Central memory CD4-positive, alpha-beta T cell (primary cell): ENCODE measurements at places on chromosomes 4 and X.

GRCh38 chr4:85637778-85638177 lies 162.8 kb downstream of the ARHGAP24 start:
- DNase-seq = no peak

- DNase-seq = no peak
These were observed 109.6 kb upstream of the ACSL4 start for GRCh38 chrX:109842611-109843010.

GRCh38 chrX:130121505-130121800 lies 11.2 kb upstream of the ELF4 start:
- DNase-seq = no peak

DNA sequence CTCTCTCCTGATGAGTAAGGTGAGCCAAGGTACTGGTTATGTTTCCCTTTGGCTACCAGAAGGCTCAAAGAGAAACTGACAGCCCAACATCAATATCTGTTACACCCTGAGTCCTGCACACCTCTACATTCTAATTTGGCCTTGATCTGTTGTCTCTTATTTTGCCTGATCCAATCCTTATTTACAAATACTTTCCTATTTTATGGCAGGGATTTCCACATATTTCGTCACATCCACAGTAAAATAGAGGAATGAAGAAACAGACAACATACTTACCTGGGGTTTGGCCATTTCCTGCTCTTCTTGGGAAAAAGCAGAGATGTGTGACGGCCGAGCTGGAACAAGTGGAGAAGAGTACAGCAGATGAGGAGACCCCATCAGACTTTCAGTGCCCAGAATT lies 1.5 kb downstream of the ZNF182 start:
- DNase-seq = no peak

DNA sequence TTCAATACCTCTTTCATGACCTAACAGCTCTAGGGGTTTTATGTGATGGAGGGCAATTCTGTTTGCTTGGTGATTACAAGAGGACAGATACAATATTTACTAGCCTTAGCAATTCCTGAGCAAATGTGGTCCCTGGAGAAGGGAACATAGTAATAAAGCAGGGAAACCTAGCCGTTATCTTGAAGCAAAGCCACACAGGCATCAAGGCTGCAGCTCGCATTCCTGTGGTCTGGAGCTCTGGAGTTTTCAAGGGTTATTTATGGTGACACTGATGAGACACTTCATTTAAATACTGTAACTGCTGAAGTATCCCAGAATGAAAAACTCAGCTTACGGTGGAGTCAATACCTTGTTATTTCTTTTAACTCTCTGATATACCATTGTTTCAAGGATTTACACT lies 66.8 kb downstream of the AFF2 start:
- no peak for DNase-seq

DNA sequence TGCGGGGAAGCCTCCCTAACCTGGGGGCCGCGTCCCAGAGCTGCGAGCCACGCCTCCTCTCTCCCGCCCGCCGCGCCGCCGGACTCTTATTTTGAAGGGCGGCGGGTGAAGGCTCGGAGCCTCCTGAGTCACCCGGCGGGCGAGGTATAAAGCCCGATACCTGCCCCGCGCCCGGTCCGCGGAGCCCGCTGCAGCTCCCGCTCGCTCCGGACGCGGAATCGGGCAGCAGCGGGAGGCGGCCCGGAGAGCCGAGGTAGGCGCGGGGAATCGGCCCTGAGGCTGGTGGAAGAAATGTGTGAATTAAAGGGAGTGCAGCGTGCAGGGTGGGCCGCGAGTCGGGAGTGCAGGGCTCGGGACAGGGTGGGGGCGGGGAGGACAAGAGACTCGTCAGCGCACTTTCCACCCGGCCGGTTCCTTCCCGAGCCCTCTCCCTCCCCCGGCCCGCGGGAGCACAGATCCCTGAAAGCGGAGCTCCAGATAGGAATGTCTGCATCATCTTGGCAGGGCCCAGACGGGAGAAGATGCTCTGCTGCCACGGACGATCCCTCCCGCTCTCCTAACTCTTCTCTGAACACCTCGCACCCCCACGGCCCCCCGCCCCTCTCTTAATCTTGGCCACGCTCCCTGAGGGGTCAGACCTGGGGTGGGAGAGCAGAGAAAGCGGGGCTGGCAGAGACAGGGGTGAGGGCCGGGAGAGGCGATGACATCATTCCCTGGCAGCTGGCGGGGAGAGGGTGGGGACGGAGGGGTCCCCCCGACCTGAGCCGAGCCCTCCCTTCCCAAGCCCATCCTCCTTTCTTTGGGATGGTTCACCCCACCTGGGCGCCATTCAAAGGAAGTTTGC lies 177.9 kb downstream of the CBR4 start:
- peak; percentile 34 for DNase-seq

DNA sequence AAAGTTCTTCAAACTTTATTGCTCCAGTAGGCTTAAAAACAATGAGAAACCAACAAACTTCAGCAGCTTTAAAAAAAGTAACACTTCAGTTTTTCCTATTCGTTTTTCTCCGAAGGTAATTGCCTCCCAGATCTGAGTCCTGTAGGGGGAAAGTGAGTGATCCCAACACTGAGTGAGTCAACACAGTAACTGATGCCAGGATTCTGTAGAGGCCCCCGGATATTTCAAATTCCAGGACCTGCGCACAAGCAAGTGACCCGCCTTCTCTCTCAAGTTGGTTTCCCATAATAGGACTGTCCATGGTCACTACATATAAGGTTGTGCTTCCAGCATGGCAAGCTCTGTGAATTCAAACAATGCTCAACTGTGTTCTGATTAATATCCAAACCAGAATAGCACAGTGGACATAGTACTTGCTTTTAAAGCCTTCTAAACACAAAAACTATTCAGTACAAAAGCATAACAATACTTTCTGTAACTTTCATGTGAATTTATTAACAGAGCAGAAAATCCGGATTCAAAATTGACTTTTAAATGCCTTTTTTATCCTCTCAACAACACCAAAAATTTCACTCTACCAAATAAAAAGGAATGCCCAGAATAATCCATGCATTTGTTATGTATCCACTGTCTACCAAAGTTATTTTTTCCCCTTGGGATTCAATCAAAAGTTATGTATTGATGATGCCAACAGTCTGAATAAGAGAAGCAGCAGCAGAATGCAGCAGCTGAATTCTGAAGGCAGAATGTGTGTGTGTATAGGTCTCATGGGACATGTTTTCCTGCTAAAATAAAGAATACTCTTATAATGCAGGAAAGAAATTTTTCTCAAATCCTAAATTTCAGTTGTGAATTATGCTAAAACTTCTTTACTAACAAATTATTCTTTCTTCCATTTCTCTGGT lies at the start of gene DMD:
TSS of gene DMD (minus strand) at position 194 of the 905 bp plus-strand sequence. CDS start 237 bp downstream, outside the sequence.
- DNase-seq = no peak

GRCh38 chrX:135421932-135422809 lies at the start of gene SMIM10L2A:
SMIM10L2A (plus strand) TSS chrX:135421944; CDS start chrX:135422132, 188 bp downstream.
- no peak for DNase-seq

GRCh38 chrX:95996294-95996693 lies 688.3 kb upstream of the DIAPH2 start:
- no peak for DNase-seq

DNA sequence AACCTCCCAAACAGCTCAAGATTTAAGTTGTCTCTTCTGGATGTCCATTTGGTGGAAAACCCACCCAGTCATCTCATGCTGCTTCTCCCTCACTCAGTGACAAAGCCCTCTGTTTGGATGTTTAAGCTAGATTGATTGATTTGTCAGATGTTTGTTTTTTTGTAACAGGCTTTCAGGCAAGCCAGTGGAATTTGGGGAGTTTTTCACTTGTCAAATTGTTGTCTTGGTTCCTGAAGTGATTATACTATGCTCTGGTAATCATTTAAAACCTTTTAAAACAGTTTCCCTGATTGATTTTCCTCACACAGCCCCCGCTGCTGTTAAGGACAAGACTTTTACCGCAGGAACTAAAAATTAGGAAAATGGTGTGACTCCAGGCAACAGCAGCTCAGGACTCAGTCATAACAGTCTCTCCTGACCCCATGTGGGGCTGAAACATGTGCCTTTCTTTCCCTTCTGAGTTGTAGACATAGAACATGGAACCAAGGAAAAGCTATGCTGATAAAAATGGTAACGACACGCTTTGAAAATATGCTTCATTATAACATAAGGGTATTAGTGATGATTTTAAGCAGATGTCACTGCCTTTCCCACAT lies 40.8 kb upstream of the SETD7 start:
- no peak for DNase-seq

- DNase-seq = no peak
These were observed 75.1 kb downstream of the TENM3 start for GRCh38 chr4:182318256-182318655.

- no peak for DNase-seq
These were observed 124.8 kb downstream of the SNCA start for GRCh38 chr4:89712141-89712540.

DNA sequence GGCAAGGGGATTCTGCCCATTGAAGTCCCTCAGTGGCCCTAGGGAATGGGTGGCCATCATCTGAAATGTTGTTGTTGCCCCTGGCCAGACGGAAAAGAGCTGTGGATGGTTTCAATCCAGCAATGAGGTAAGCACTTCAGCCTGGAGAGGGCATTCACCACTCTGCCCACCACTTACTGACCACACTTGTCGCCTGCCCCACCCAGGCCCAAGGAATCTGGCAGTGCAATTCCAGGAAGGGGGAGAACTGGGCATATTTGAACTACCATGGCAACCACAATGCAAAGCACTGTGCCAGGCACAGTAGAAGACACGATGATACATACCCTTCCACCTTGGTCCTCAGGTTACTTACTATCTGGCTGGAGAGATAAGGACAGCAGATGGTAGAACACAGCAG lies 161.6 kb downstream of the PDGFRA start:
- no peak for DNase-seq

DNA sequence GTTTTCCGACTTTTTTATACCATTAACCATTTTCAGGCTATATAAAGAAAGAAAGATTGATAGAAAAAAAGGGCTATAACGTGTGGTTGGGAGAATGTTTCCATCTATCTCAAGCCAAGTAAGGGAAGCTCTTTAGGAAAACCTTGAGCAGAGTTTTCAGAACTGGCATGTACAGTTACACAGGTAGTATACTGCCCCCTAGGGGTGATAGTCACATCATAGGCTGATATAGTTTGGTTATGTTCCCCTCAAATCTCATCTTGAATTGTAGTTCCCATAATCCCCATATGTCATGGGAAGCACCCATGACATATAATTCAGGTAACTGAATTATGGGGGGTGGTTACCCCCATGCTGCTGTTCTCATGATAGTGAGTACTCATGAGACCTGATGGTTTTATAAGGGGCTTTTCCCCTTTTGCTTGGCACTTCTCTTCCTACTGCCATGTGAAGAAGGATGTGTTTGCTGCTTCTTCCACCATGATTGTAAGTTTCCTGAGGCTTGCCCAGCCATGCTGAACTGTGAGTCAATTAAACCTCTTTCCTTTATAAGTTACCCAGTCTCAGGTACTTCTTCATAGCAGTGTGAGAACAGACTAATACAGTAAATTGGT lies 186.8 kb downstream of the TMA16 start:
- DNase-seq = peak; percentile 66

- DNase-seq = no peak
These were observed 149.7 kb downstream of the RRAGB start for GRCh38 chrX:55867181-55867651.
